ENCODE measurements at places on chromosomes 11 and 22.

- no peaks in the 10 kb centered on the region for H3K27me3 ChIP-seq
- H3K4me1 ChIP-seq, result no peaks in the 10 kb centered on the region
- H3K36me3 ChIP-seq, result no peaks in the 10 kb centered on the region
- no peak for DNase-seq
- H3K27ac ChIP-seq, result no peak overlapping the region
These were observed 231.2 kb downstream of the NTM start for GRCh38 chr11:131601586-131601985.

GRCh38 chr22:43992331-43992821, 31.7 kb upstream of the PARVB start:
- no peak overlapping the region for H3K27ac ChIP-seq
- no peaks in the 10 kb centered on the region for H3K27me3 ChIP-seq
- no peak overlapping the region for H3K4me3 ChIP-seq

GRCh38 chr22:20615533-20616450, 108.4 kb downstream of the MED15 start:
- H3K4me3 ChIP-seq, result no peak overlapping the region
- no peaks in the 10 kb centered on the region for H3K27me3 ChIP-seq
- H3K36me3 ChIP-seq, result no peaks in the 10 kb centered on the region

DNA sequence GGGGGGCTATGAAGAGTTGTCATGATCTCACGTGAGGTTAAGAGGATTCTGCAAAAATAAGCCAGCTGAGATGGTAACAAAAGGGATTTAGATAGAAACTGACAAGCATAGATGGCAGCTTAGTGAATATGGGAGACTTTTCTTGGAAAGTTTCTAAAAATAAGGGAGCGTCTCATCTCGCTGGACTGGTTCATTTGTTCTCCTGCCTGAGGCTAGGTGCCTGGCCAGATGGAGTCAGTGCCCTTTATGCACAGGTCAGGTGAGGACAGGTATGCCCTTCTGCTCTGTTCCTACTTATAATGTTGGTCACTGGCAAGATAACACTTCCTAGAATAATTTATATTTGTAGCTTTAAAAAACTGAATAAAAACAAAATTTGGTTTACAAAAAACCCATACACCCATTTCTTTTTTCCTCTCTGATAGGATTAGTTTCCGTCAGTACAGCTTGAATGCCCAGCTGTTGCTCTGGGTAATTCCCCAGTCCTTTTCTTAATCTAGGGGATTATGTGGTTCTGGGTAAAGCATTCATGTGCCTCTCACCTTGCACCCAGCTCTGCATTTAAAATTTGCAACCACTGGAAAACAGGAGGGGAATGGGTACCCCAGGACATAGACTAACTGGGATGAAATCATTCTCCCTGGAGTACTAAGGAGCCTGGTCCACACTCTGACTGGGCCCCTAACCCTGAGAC, 90.0 kb downstream of the AMOTL1 start:
- no peak for DNase-seq
- peaks cover 38% of the 10 kb centered on the region for H3K36me3 ChIP-seq
- H3K4me1 ChIP-seq, result peaks cover 17% of the 10 kb centered on the region
- H3K4me3 ChIP-seq, result no peak overlapping the region

GRCh38 chr11:31783252-31783651, 27.9 kb downstream of the PAX6 start:
- DNase-seq, result no peak
- peaks cover 2% of the 10 kb centered on the region for H3K36me3 ChIP-seq
- no peak overlapping the region for H3K4me3 ChIP-seq
- H3K27ac ChIP-seq, result no peak overlapping the region
- no peaks in the 10 kb centered on the region for H3K4me1 ChIP-seq
- H3K27me3 ChIP-seq, result no peaks in the 10 kb centered on the region

GRCh38 chr22:49811020-49811791, 16.5 kb downstream of the BRD1 start:
- DNase-seq, result no peak
- peaks cover 7% of the 10 kb centered on the region for H3K36me3 ChIP-seq
- H3K4me1 ChIP-seq, result peaks cover 10% of the 10 kb centered on the region

DNA sequence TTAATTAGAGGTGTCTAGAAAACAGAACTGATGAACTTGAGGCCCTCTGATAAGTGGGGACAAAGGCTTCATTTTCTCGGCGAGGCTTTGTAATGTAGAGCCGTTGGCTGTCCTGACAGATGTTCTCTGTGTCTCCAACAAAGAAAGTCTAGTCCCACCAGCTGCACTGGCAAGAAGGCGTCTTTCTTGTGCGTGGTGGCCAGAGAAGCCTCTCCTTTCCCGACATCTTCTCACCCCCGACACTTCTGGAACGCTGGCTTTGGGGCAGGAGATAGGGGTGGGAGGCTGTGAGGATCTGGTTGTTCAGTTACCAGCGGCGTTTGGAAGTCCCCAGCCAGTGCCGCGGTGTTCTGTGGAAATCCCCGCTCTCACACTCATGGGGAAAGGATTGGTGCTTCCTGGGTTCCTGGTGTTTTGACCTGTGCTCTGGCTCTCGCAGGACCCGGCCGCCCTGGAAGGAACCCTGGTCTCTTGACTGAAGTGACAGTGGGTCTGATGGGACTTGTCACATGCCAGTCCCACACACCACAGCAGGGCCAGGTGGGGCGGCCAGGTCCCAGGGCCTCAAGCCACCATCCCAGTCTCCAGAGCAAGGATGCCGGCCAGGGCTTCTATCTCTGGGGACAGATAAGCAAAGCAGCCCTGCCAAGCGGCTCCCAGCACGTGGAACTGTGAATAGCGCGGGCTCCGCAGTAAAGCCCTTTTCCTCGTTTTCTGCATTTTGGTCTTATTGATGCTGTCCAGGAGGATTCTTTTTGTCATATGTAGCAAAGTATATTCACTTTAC, 23.2 kb downstream of the FADS2 start:
- H3K27me3 ChIP-seq, result no peaks in the 10 kb centered on the region
- H3K4me1 ChIP-seq, result peaks cover 15% of the 10 kb centered on the region

- no peaks in the 10 kb centered on the region for H3K27me3 ChIP-seq
- peaks cover 55% of the 10 kb centered on the region for H3K4me1 ChIP-seq
- H3K4me3 ChIP-seq, result no peak overlapping the region
- DNase-seq, result no peak
- H3K27ac ChIP-seq, result no peak overlapping the region
These were observed 4.5 kb downstream of the PRDM11 start for GRCh38 chr11:45150943-45151342.

DNA sequence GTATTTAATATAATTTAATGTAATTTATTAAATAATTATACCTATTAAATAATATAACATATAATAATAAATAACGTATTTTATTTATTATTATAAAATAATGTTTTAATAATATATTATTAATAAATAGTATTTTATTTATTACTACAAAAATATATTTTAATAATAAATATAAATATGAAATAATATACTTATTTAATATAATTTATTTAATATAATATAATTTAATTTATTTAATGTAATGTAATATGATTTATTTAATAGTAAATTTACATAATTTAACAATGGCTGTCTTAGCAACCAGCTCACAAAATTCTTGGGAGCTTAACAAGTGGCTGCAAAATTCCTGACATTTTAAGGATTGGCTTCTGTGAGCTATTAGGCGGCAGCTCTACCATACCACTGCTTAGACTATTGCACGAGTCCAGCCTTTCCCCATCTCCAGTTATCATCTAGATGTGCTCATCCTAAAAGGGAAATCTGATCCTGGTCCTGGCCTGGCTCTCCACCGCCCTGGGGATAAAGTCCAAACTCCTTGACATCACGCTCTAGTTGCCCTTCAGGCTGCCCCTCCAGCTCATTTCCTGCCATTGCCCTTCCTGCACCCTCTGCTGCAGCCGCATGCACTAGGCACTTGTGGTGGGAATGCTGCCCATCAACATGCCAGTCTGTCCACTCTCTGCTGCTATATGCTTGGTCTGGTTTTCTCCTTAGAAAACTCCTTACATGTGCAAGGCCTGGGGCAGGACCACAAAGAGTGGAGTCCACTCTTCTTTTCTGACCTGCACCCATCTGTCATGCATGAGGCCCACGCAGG, 9.8 kb downstream of the MMP20 start:
- H3K36me3 ChIP-seq, result no peaks in the 10 kb centered on the region
- no peak overlapping the region for H3K27ac ChIP-seq
- no peak for DNase-seq
- H3K27me3 ChIP-seq, result no peaks in the 10 kb centered on the region
- H3K4me1 ChIP-seq, result peaks cover 11% of the 10 kb centered on the region
- no peak overlapping the region for H3K4me3 ChIP-seq

All from thoracic aorta (tissue), 2 donors.